NCI-H1436 (cell line): ENCODE measurements at places on chromosomes 4 and X.

GRCh38 chrX:153688506-153688905 lies 780 bp downstream of the SLC6A8 start:
- DNase-seq = no peak

- no peak for DNase-seq
Observed at GRCh38 chr4:55752810-55753209, 66.8 kb upstream of the EXOC1L start.

DNA sequence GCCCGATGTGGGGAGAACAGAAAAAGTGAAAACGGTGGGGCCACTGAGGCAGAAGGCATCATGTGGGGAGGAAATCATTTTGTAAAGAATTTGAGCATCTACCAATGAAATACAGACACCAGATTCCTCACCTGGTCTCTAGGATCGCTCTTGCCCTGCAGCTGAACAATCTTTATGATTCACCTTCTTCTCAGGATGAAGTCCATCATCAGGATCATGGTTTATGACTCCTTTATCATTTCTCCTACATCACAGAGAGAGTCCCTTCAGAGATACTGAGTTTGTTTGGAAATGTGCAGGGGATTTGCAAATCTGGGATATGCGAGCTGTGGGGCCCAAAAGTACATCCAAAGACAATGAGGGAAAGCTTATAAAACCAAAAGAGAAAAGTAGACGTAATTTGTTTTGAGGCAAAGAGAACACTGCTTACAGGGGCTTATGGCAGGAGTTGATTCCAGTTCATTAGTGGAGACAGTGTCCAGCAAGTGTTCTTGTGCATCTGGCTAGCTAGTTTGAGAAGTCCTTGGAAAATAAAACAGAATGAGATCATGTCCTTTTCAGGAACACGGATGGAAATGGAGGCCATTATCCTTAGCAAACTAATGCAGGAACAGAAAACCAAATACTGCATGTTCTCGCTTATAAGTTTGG lies 15.3 kb upstream of the ANXA5 start:
- DNase-seq = no peak

GRCh38 chrX:115960440-115961084 lies 210.0 kb upstream of the AGTR2 start:
- no peak for DNase-seq

DNA sequence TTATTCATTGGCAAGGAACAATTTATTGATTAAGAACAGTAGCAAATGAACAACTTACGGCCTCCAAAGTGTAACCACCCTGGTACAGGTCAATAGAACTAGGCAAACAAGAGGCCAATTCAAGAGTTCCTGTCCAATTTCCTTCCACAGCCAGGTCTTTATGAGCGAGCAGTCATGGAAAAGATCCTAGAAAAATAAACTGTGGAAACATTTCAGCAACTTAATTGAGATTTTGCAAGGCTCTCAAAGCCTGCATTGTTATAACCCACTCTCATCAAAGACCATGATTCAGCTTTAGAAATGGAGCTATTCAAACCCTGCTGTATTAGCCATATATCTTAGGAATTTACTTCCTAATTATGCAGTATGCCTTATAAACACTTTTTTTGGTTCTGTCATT lies 43.6 kb downstream of the UNC5C start:
- DNase-seq = no peak
